Activated CD8-positive, alpha-beta T cell treated with anti-CD3 and anti-CD28 coated beads for 36 hours (primary cell): ENCODE measurements at places on chromosomes 4 and X. TPM values are rescaled to one million over a fixed set of nuclear protein-coding genes. Genes with fewer than 3 reads are reported as not detected.
A peak's percentile ranks its signal among the peaks of the same experiment; 100 is the strongest.

- H3K4me1 ChIP-seq: peaks cover 3% of the 10 kb centered on the region
- no peaks in the 10 kb centered on the region for H3K27me3 ChIP-seq
- DNase-seq: no peak
- H3K27ac ChIP-seq: no peak overlapping the region
- no peak overlapping the region for H3K4me3 ChIP-seq
These were observed 214.8 kb downstream of the SLC4A4 start for GRCh38 chr4:71553605-71554004.

DNA sequence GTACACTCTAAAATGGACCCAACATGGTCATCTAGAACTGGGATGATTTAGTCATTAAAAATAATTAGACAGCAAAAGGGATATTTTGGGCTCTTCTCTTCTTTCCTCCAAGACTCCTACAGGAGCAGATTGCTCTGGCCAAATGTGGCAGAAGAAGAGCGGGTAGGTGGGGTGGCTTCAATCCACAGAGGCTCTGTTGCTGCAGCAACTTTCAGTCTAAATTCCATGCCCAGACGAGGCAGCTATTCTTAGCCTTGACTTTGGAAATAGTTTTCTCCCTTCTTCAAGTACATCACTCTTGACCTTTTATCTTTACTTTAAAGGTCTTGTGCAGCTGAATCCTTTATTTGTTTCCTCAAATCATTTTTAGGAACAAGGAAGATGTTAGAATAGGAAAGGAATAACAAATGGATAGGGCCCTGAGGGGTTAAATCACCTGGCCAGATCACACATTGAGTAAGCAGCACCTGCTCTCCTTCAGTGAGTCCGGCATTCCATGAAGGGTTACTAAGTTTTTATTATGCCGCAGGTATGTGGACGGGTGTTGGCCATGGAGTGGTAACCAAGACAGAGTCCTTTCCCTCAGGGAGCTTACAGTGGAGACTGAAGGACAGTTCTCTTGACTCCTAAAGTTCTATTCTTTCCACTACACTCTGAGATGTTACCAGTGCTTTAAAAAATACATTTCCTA is 19.3 kb upstream of the SORBS2 start:
- no peak overlapping the region for H3K27ac ChIP-seq
- H3K27me3 ChIP-seq: peaks cover 4% of the 10 kb centered on the region
- no peak for DNase-seq

GRCh38 chr4:147760695-147761094 is 28.8 kb downstream of the ARHGAP10 start:
- no peak overlapping the region for H3K27ac ChIP-seq
- no peaks in the 10 kb centered on the region for H3K27me3 ChIP-seq
- no peaks in the 10 kb centered on the region for H3K36me3 ChIP-seq
- DNase-seq: no peak

GRCh38 chr4:47839259-47839658 is 1.4 kb upstream of the CORIN start:
- no peak overlapping the region for H3K4me3 ChIP-seq
- no peak overlapping the region for H3K27ac ChIP-seq
- H3K4me1 ChIP-seq: peaks cover 31% of the 10 kb centered on the region
- H3K27me3 ChIP-seq: peaks cover 4% of the 10 kb centered on the region

DNA sequence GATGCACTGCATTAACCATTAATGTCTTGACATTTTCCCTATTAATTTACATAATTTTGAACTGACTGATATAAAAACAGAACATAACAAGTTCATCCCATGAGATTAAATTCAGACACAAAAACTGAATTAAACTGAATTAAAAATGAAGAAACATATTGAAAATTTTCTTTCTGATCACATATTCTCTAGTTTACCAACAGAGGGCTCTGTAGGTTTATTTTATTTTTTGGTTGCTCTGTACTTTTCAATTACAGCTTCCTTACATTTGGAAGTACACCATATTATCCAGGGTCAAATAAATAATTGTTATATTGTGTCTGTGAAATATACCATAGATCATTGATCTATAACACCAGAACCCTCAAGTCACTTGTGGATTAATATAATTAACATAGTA is 27.3 kb upstream of the CT83 start:
- H3K4me1 ChIP-seq: no peaks in the 10 kb centered on the region
- H3K27me3 ChIP-seq: no peaks in the 10 kb centered on the region
- H3K4me3 ChIP-seq: no peak overlapping the region
- no peaks in the 10 kb centered on the region for H3K36me3 ChIP-seq
- no peak overlapping the region for H3K27ac ChIP-seq

- no peaks in the 10 kb centered on the region for H3K27me3 ChIP-seq
- H3K36me3 ChIP-seq: no peaks in the 10 kb centered on the region
- no peak overlapping the region for H3K27ac ChIP-seq
- H3K4me1 ChIP-seq: peaks cover 19% of the 10 kb centered on the region
- peak; percentile 75 for DNase-seq
These were observed 167.1 kb downstream of the NSUN7 start for GRCh38 chr4:40916880-40917279.

DNA sequence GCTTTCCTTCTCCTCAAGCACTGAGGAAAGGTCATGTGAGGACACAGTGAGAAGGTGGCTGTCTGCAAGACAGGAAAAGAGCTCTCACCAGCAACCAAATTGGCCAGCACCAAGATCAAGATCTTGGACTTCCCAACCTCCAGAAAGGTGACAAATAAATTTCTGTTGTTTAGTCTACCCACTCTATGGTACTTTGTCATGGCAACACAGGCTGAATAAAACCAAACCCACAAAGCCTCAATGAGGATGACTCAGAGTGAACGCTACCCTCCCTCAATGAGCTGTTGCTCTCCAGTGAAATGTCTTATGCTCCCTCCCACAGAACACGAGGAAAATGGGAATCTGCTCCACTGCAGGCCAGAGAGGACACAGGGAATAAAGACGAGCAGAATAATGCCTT is 244.1 kb downstream of the RAB28 start:
- peaks cover 2% of the 10 kb centered on the region for H3K36me3 ChIP-seq
- H3K27ac ChIP-seq: no peak overlapping the region
- H3K4me3 ChIP-seq: no peak overlapping the region
- DNase-seq: peak; percentile 9

GRCh38 chr4:34766935-34767334 is 1477.4 kb downstream of the ARAP2 start:
- no peak overlapping the region for H3K4me3 ChIP-seq
- no peaks in the 10 kb centered on the region for H3K4me1 ChIP-seq
- H3K36me3 ChIP-seq: no peaks in the 10 kb centered on the region
- no peaks in the 10 kb centered on the region for H3K27me3 ChIP-seq

DNA sequence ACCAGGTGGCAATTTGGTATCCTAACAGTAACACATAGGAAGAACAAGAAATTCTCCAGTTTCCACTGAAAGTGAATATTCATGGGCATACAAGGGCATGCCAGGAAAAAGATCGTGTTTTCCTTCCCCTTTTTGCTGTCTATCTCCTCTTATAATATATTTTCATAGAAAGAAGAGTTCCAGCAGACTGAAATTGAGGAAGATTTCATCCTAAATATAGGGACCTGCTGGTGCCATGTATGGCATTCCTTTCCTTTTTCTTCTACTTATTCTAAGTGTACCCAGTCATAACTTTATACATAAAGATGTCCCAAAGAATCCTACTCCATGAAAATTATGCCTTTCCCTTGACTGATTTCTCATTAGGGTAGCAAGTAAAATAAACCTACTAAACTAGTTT is 40.8 kb upstream of the KCNIP4 start:
- H3K4me1 ChIP-seq: no peaks in the 10 kb centered on the region
- H3K27ac ChIP-seq: no peak overlapping the region
- H3K36me3 ChIP-seq: no peaks in the 10 kb centered on the region
- H3K27me3 ChIP-seq: no peaks in the 10 kb centered on the region
- DNase-seq: no peak

GRCh38 chr4:12852338-12853307 is 631.5 kb downstream of the RAB28 start:
- H3K36me3 ChIP-seq: no peaks in the 10 kb centered on the region
- H3K4me3 ChIP-seq: no peak overlapping the region
- no peak for DNase-seq
- peaks cover 7% of the 10 kb centered on the region for H3K27me3 ChIP-seq
- no peaks in the 10 kb centered on the region for H3K4me1 ChIP-seq

GRCh38 chr4:164847016-164847415 is 30.0 kb upstream of the APELA start:
- H3K36me3 ChIP-seq: no peaks in the 10 kb centered on the region
- no peak overlapping the region for H3K4me3 ChIP-seq
- H3K27ac ChIP-seq: no peak overlapping the region
- no peaks in the 10 kb centered on the region for H3K4me1 ChIP-seq

- H3K4me3 ChIP-seq: no peak overlapping the region
- peaks cover 4% of the 10 kb centered on the region for H3K4me1 ChIP-seq
- no peak for DNase-seq
- H3K27me3 ChIP-seq: no peaks in the 10 kb centered on the region
- H3K27ac ChIP-seq: no peak overlapping the region
These were observed 21.4 kb upstream of the FAM9B start for GRCh38 chrX:9055354-9055753.

- H3K4me3 ChIP-seq: no peak overlapping the region
- no peaks in the 10 kb centered on the region for H3K36me3 ChIP-seq
- no peak for DNase-seq
- no peak overlapping the region for H3K27ac ChIP-seq
- no peaks in the 10 kb centered on the region for H3K4me1 ChIP-seq
- no peaks in the 10 kb centered on the region for H3K27me3 ChIP-seq
These were observed 873.8 kb downstream of the GLUD2 start for GRCh38 chrX:121921258-121921657.

- peaks cover 31% of the 10 kb centered on the region for H3K36me3 ChIP-seq
- no peak overlapping the region for H3K4me3 ChIP-seq
- H3K27me3 ChIP-seq: no peaks in the 10 kb centered on the region
These were observed 98.2 kb downstream of the KLHL8 start for GRCh38 chr4:87122252-87122651.

GRCh38 chrX:20472148-20472547 is 205.4 kb upstream of the RPS6KA3 start:
- H3K4me1 ChIP-seq: no peaks in the 10 kb centered on the region
- no peak overlapping the region for H3K4me3 ChIP-seq
- H3K27ac ChIP-seq: no peak overlapping the region
- H3K36me3 ChIP-seq: no peaks in the 10 kb centered on the region
- no peaks in the 10 kb centered on the region for H3K27me3 ChIP-seq

GRCh38 chr4:130995988-130996387 is 1900.0 kb downstream of the C4orf33 start:
- no peaks in the 10 kb centered on the region for H3K4me1 ChIP-seq
- H3K27me3 ChIP-seq: no peaks in the 10 kb centered on the region
- H3K27ac ChIP-seq: no peak overlapping the region
- no peaks in the 10 kb centered on the region for H3K36me3 ChIP-seq
- DNase-seq: no peak

GRCh38 chrX:40157228-40158035 is 59.7 kb upstream of the BCOR start:
- peak overlapping the region; percentile 33 for H3K4me3 ChIP-seq
- H3K36me3 ChIP-seq: no peaks in the 10 kb centered on the region
- no peak overlapping the region for H3K27ac ChIP-seq
- peaks cover 11% of the 10 kb centered on the region for H3K4me1 ChIP-seq
- DNase-seq: no peak

DNA sequence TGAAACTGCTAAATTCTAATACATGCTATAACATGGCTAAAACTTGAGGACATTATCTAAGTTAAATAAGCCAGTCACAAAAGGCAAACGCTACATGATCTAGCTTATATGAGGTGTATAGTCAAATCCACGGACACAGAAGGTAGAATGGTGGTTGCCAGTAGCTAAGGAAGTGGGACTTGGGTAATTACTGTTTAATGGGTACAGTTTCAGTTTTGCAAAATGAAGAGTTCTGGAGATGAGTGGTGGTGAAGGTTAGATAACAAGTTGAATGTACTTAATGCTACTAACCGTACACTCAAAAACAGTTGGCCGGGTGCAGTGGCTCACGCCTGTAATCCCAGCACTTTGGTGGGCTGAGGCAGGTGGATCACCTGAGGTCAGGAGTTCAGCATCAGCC is 644.5 kb upstream of the DIPK2B start:
- H3K4me1 ChIP-seq: peaks cover 51% of the 10 kb centered on the region
- no peak overlapping the region for H3K4me3 ChIP-seq
- H3K27me3 ChIP-seq: no peaks in the 10 kb centered on the region
- DNase-seq: no peak

DNA sequence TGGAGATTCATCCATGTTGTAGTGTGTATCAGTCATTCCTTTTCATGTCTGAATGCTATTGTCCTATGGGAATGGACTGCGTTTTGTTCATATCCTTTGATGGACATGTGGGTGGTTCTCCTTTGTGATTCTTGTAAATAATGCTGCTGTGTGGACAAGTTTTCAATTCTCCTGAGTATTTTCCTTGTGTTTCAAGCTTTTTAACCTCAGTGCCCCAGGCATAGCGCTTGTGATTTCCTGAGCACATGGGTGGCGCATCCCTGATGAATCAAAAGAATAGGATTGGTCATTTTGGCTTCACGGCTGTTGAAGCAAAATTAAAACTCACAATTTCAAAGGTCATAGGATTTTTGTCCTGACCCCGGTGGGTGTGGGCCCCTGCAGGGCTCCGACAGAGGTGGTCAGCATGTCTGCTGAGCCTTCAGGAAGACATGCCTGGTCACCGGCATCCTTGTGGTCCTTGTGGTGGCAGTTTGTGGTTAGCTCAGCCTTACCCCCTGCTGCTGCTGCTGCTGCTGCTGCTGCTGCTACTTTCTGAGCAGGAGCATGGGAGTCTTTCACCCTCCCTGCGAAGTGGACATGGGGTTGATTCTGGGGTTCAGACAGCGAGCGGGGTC is 30.0 kb downstream of the SHROOM2 start:
- H3K4me1 ChIP-seq: no peaks in the 10 kb centered on the region
- no peak overlapping the region for H3K27ac ChIP-seq
- H3K4me3 ChIP-seq: no peak overlapping the region
- DNase-seq: no peak

DNA sequence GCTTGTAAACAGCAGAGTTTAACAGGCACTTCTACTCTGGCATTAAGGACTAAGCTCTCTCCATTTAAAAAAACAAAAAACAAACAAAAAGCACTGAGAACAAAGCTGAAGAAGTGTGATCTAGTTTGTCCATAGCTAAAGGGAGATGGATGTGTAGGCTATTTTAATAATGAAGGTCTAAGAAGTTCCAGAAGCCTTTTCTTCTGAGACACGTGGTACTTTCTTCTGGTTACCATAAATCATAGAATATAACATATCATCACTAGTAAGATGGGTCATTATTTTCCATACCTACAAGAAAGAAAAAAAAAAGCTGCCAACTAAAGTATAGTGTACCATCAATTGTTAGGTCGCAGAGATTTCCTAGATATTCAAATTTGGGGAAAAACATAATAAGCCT is 722 bp upstream of the NBDY start:
- H3K27me3 ChIP-seq: no peaks in the 10 kb centered on the region
- DNase-seq: no peak
- H3K4me1 ChIP-seq: peaks cover 24% of the 10 kb centered on the region

- no peaks in the 10 kb centered on the region for H3K4me1 ChIP-seq
- no peaks in the 10 kb centered on the region for H3K36me3 ChIP-seq
- no peaks in the 10 kb centered on the region for H3K27me3 ChIP-seq
- H3K27ac ChIP-seq: no peak overlapping the region
These were observed 82.3 kb upstream of the MXRA5 start for GRCh38 chrX:3428792-3429191.

GRCh38 chr4:97367878-97368277 is 775.4 kb downstream of the STPG2 start:
- H3K27me3 ChIP-seq: no peaks in the 10 kb centered on the region
- H3K4me3 ChIP-seq: no peak overlapping the region
- H3K4me1 ChIP-seq: no peaks in the 10 kb centered on the region
- no peaks in the 10 kb centered on the region for H3K36me3 ChIP-seq
- H3K27ac ChIP-seq: no peak overlapping the region

Gene TACR3
- total RNA-seq: not detected

Gene CLCN5
- 1.7 TPM for total RNA-seq

Gene MAGEA3
- total RNA-seq: not detected

Gene NLRP2B
- total RNA-seq: not detected

Gene SERTM2
- total RNA-seq: not detected

Gene KCND1
- 2.5 TPM for total RNA-seq

Gene SLC25A31
- not detected for total RNA-seq

Gene CYSLTR1
- total RNA-seq: 0.29 TPM

Gene OTC
- total RNA-seq: not detected

Gene ASB9
- total RNA-seq: 0.52 TPM

Gene TMLHE
- 11.9 TPM for total RNA-seq
